Astrocyte (in vitro differentiated cells and primary cell): ENCODE measurements at places on chromosomes 12 and 14.

- DNase-seq = peak; percentile 27
Observed at GRCh38 chr12:108576660-108577234, 14.4 kb downstream of the ISCU start.

- DNase-seq = no peak
Observed at GRCh38 chr12:89833337-89834252, 125.0 kb upstream of the ATP2B1 start.

- no peak for DNase-seq
Observed at GRCh38 chr14:91889477-91890211, 22.3 kb upstream of the TC2N start.

DNA sequence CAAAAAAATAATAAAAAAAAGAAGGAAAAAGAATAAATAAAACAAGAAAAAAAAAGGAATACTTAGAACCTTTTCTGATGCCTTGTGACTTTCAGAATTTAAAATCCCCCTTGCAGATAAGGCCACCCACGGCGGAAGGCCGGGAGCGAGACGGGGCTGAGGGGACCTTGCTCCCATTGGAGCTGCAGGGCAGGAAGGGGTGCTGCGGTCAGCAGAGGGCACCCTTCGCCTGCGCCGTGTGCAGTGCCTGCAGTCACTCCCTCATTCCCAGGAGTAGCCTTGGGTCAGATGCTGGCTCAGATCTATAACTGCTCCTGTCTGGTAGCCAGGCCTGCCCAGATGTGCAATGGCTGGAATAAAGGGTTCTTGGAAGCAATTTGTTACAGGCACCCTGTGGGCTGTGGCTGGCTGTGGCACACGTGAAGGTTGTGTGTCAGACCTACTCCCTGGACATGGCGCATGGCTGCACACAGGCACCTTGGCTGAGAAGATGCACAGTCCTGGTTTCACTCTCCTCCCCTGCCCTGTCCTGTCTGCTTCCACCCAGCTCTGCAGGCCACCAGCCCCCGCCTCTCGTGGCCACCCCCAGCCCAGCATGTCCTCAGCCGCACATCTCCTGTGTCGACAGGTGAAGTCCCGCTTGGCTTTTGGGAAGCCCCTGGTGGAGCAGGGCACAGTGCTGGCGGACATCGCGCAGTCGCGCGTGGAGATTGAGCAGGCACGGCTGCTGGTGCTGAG is 13.4 kb upstream of the ALDH2 start:
- no peak for DNase-seq

DNA sequence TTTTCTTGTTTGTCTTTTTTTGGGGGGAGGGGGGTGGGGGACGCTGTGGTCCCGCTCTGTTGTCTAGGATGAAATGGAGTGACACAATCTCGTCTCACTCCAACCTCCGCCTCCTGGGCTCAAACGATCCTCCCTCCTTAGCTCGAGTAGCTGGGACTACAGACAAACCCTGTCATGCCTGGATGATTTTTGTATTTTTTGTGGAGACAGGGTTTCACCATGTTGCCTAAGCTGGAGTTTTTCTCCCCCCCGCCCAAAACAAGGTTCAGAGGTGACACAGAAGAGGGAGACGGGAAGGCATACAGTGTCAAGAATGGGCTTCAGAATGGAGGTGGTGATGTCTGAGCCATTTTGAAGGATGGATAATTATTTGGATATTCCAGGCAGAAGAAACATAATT is 116.9 kb upstream of the ATF1 start:
- DNase-seq = no peak

DNA sequence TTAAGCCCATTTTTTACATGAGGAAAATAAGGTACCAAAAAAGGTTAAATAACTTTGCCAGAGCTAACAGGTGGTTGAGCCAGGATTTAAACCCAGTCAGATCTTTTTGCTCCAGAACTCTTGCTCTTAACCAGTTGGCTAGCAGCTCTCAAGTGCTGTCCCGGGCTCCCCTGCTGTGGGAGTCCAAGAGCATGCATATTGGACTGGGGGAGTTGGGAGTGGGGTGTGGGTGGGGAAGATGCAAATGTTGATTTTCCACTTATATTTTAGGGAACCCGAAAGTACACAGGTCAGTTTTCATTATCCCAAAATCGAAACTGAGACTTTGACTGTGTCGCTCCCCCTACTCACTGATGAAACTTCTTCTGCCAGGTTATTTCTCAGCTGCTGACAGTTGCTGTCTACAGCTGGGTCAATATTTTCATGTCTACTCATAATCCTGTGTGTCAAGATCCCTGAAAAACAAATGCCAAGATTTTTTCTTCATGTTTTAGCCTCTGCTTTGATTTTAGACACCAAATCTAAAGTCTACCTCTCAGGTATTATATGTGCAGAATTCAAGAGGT is 172.3 kb upstream of the TMPO start:
- no peak for DNase-seq

GRCh38 chr14:68446243-68447040 is 346.4 kb downstream of the ZFP36L1 start:
- no peak for DNase-seq

GRCh38 chr12:56593909-56594621 is 36.1 kb downstream of the BAZ2A start:
- DNase-seq = peak; percentile 59

- DNase-seq = no peak
Observed at GRCh38 chr12:57744194-57744776, 554 bp upstream of the TSPAN31 start.

DNA sequence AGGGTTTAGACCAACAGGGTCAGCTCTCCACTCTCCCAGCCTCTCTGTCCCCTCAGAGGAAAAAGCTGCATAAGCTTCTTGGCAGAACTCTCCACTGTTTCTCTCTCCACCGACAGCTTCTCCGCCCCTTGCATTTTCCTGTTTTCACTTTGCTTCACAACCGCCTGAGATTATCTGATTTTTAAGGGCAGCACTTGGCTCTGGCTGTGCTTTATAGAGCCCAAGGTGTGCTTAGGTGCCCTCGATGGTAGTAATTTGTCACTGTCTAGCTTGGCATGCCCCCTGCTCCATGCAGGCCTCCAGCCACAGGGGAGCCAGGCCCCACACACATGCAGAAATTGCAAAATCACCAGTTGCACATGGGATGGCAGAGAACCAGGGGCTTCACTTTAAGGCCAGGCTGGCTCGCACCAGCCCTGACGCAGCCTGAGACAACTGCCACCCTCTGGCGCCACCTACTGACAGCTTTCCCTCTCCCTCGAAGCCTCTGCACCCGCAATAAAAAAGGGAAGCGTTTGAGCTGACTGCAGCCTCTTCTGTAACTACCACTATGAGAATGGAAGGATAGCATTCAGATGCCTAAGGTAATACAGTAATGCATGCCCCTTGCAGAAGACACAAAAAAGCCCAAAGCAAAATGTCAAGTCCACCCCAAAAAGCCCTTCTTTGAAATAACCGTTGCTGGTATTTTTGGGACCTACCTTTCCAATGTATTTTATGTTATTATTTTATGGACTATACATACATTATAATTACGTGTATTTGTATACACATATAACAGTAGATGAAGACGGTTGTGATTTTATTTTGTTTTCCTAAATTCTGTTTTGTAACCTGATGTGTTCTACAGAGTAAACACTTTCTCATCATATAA is 32.0 kb upstream of the RIMBP2 start:
- peak; percentile 20 for DNase-seq

GRCh38 chr12:112870267-112870980 is 36.3 kb upstream of the OAS1 start:
- no peak for DNase-seq

DNA sequence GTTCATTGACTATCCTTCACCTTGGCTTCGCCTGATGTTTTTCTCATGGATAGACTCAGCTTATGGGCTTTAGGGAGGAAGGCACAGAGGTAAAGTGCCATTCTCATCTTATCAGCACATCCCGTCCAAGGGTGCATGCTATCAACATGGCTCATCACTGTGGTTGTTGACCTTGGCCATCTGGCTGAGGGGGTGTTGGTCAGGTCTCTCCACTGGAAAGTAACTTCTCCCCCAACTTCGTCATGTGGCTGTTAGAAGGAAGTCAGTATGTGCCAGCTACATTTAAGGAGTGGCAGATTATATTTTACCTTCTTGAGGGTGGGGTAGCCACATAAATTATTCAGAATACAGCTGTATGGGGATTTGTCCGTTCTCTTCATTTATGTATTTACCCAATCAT is 68.9 kb downstream of the EML1 start:
- peak; percentile 55 for DNase-seq

DNA sequence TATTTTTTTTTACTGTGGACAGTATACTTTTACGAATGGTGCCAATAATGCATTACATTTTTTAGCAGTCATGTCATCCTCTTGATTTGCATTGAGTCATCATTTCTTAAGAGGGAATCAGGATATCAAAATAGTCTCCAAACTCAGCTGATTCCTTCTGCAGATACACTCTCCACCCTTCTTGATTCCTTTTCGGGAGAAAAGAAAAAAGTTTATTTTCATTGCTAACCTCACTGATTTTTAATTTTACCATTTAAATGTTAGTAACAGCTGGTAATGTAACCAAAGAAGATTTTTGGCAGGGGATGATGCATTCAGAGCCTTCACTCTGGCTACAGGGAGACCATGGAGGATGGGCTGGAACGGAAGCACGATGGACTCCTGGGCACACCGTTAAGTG is 47.5 kb downstream of the MRPL42 start:
- peak; percentile 77 for DNase-seq

- DNase-seq = peak; percentile 84
Observed at GRCh38 chr12:11580125-11580751, 69.2 kb upstream of the ETV6 start.

GRCh38 chr14:53060046-53060445 is 93.1 kb downstream of the DDHD1 start:
- DNase-seq = no peak

DNA sequence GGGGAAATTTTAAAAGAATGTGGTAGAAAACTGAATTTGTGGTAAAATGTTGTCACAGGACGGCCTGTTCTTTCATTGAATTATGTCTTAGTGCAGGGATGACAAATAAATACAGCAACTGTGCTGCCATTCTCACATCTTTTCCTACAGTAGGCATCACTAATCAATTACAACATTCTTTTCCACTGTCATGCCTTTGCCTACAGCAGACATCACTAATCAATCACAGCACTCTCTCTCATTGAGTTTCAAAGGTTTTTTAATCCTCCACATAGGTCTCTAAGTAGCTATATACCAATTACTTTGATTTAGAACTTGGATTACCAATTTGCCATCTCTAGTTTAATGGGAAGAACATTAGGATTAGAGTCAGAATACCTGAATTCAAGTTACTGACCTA is 30.1 kb downstream of the NTF3 start:
- DNase-seq = no peak
